ENCODE measurements at places on chromosomes 2 and 18.
A peak's percentile ranks its signal among the peaks of the same experiment; 100 is the strongest.

DNA sequence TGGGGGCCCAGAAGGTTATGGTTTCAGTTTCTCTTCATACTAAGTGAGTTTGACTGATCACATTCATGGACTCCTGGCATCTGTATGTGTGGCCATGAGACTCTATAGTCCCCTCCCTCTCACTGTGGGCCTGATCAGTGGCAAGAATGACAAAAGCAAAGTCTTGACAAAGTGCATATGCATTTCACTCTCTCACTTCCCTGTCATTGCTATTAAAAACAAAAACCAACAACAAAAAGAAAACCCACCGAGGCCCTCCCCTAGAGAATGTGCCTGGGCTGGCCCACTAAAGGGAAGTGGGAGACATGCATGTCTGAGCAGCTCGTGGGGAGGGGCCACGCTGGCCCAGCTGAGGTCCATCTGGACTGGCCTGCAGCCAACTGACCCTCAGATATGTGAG lies 600.1 kb upstream of the RAB6C start:
- no peak for DNase-seq

DNA sequence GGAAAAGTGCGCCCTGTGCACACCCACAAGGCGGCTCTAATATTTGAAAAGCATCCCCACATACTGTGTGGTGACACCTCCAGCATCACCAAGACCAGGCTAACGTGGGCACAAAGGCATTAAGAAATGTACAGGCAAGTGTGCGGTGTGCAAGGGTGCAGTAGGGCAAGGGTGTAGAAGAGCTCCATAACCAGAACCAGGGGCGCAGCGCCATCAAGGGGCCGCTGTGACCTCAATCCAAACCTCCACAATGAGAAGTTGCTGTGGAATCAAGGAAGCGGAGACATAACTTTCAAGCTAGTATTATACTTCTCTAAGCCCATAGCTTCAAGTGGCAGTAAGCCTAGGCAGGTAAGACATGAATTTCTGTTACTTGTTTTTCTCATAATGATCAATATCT lies 13.0 kb downstream of the L3MBTL4 start:
- no peak for DNase-seq

DNA sequence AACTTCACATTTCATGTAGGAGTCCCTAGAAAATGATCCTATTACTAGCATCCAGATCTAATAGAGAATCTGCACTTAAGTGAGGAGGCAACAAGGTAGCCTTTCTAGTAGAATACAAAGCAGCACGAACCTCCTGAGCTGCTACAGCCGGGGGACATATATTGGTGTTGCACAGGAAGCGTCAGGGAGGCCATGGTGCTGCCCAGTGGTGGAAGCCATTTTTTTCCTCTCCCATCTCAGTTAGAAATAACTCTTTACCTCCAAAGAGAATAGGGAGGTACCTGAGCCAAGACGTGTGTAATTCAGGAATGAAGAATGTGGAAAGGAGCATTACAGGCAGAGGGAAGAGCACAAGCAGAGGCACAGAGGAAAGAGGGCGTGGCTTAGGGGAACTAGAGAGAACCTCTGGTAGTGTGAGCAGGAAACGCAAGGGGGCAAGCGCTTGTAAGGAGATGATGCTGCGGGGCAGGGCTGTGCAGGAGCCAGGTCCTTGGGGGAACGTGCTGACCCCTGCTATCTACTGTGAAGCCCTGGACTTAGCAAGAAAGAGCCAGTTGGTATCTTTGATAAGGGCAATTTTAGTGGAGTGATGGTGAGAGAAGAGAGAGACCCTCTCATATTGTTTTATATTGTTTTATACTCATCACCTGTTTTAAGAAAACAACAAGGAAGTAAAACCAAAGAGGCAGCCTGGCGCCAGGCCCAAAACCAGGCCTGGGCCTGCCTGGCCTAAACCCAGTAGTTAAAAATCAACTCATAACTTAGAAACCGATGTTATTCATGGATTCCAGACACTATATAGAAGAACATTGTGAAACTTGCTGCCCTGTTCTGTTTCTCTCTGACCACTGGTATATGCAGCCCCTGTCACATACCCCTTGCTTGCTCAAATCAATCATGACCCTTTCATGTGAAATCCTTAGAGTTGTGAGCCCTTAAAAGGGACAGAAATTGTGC lies 50.0 kb upstream of the TTC39C start:
- no peak for DNase-seq

- DNase-seq: no peak
Observed at GRCh38 chr18:45539491-45539891, 75.8 kb upstream of the SLC14A2 start.

- DNase-seq: no peak
Observed at GRCh38 chr18:37249895-37250618, 315.5 kb downstream of the CELF4 start.

- DNase-seq: no peak
Observed at GRCh38 chr2:213046431-213046830, 105.0 kb downstream of the IKZF2 start.

GRCh38 chr18:44758861-44759631 lies 78.4 kb downstream of the SETBP1 start:
- no peak for DNase-seq

GRCh38 chr18:76927223-76927725 lies 104.9 kb downstream of the ZNF236 start:
- no peak for DNase-seq

GRCh38 chr2:111054791-111055691 lies 65.7 kb upstream of the BCL2L11 start:
- no peak for DNase-seq

GRCh38 chr2:135245071-135245470 lies 193.0 kb downstream of the RAB3GAP1 start:
- peak; percentile 9 for DNase-seq

DNA sequence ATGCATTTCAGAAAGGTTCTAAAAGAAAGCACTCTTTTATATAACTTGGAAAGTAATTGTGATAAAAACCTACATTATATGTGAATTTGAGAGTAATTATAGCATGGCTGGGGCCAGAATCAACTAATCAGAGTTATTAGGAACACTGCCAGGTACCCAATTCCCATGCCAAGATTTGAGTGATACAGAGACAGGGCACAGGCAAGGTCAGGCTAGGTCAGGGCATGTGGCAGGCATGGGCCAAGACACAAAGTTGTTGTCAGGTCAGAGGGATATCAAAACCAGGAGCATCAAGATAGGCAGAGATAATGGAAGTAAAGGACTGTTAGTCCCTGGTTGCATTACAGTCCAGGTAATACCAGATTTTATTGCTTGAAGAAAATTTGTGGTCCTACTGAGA lies 87.4 kb downstream of the MYO3B start:
- no peak for DNase-seq

DNA sequence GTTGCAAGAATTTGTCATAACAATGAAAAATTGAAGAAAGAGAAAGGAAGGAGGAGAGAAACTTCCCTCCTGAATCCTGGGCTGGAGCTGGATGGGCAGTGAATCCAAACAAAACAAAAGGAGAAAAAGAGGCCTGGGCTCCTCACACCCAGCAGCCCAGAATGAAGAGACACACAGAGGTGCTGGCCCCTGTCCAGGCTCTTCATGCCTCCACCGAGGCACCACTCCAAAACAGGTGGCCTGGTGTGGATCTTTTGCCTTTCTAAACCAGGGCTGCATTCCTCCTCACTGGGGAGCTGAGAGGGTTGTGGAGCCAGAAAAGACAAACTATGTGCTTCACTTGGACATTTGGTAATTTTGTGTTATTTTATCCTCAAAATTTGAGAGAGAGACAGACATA lies 76.0 kb downstream of the FAM124B start:
- no peak for DNase-seq

DNA sequence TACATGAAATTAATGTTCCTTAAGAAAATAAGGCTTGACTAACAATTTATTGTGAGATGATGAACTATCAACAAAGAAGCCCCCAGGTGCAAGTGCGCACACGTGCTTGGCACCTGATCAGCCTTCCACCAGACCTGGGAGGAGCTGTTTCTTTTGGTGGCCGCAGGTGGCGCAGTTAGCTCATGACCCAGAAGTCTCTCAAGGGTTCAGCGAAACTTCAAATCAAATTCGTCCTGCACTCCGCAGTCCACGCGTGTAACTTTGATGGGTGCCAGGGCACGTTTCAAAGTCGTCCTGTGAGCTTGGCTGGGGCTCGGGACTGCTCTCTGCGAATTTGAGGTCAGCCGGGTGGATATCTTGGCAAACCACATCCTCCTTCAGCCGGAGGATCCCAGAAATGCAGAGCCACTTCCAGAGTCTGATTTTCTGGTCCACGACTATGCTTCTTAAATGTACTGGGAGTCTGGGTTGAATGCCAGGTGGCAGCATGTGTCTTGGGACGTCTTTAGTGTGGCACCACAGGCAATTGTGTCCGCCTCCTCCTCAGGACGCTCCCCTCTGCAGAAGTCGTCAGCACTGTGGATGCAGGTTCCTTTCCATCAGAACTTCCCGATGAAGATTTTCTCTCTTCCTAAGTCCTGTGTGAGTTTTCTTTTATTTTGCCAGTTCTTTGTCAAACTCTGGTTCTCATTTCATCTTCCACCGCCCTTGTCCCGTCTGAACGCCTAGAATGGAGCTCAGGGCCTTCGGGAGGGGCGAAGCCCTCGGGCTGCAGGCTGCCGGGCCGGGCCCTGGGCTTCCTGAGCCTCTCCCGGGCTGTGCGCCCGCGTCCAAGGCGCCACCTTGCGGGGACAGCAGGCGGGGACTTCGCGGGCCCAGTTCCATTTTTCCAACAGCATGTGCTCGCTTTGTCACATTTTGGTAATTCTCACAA lies 61.3 kb upstream of the RAPGEF4 start:
- DNase-seq: peak; percentile 33

- no peak for DNase-seq
Observed at GRCh38 chr2:86297382-86298147, 39.9 kb downstream of the REEP1 start.

DNA sequence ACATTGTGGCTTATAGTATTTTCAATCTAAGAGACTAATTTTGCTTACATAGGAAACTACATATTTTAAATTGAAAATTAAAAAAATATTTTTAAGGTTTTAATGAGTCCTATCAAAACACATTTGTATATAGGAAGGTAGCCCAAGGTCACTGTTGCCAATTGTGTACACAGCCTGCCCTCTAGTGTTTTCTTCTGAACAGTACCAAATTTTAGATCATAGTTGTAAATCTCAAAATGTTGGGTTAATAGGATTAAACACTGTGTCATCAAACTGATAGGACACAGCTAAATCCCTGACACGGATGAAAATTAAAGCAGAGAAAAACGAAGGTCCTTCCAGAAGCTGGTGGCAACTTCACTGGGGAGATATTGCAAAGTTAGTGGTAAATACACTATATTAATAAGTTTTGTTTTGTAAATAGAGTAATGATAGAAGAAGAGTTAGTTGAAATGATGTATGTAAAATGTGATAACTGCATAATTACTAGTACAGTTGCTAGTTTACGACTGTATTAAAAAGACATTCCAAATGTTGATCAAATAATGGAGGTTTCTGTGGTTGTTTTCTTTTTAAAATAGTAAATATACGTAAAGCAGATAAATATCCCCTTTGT lies 19.7 kb downstream of the CLUL1 start:
- no peak for DNase-seq

DNA sequence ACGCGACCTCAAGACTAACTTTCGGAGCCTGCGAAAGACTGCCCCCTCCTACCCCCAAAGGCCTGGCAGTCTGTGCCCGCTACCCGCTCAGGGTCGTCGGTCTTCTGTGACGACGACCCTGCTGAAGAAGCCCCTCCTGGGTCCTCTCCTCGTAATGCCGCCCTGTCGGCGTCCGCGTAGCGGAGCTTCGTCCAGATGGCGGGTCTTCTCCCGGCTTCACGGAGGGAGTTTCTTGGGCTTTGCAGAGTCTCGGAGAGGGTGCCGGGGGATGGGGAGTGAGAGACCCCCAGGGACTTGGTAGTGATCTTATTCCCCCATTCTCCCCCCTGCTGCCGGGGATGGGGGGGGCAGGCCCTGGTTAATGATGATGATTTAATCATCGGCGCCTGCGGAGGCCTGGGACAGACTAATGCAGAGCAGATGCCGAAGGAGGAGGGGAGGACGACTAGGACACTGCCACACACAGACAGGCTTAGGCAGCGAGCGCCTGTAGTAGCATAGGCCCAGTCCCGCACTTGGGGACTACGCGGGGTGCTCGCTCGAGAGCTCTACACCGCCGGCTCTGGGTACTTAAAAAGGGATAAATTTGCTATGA lies 528 bp upstream of the PCGF1 start:
- DNase-seq: no peak

GRCh38 chr18:69755856-69756496 lies 191.7 kb downstream of the CD226 start:
- no peak for DNase-seq

DNA sequence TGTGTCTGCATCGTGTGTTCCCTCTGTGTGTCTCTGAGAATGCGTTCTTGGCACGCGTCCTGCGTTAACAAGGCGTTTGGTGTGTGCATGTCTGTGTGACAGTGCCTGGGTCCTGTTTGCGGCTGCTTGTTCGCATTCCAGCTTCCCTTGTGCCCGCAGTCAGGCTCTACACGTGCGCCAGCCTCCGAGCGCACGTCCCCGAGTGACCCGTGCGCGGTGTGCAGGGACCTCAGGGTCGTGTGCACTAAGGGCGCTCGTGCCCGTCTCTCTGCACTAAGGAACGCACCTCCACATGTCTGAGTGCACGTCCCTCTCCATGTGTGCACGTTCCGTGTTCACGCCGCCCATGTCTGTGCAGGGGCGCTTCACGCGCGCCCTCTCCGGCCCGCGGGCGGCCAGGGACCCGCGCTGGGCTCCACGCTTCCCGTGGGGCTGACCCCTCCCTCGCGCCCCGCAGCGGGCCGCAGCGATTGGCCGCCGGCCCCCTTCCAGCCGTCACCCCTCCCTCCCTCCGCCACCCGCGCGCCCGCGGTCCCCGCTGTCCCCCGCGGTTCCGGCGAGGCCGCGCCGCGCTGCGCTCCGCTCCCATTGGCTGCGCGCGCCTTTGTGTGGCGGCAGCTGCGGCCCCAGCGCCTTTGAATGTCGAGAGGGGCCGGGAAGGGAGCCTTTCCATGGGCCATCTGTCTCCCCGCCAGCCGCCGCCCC lies 229.4 kb downstream of the HAUS1 start:
- DNase-seq: no peak

GRCh38 chr2:174337337-174338146 lies 2.8 kb downstream of the SP9 start:
- peak; percentile 73 for DNase-seq

- peak; percentile 71 for DNase-seq
Observed at GRCh38 chr2:100610381-100610831, 47.6 kb downstream of the PDCL3 start.

DNA sequence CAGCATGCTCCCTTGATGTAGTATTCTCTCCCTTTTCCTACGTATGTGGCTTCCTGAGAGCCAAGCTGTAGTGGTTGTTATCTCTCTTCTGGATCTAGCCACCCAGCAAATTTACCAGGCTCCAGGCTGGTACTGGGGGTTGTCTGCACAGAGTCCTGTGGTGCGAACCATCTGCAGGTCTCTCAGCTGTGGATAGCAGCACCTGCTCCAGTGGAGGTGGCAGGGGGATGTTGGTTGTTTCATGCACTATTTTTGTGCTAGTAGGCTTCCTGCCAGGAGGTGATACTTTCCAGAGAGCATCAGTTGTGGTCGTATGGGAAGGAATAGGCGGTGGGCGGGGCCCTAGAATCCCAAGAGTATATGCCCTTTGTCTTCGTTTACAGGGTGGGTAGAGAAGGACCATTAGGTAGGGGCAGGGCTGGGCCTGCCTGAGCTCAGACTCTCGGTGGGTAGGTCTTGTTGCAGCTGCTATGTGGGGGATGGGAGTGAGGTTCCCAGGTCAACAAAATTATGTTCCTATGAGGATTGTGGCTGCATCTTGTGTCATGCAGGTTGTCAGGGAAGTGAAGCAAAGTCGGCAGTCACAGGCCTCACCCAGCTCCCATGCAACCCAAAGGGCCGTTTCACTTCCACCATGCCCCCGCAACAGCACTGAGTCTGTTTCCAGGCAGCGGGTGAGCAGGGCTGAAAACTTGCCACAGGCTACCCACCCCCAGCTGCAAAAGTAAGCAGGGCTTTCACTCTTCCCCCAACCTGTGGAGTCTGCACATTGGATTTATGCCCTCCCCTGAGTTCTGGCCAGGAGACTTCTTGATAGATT lies 1139.5 kb downstream of the BCL11A start:
- no peak for DNase-seq
